ENCODE measurements at places on chromosomes 3 and 15.

DNA sequence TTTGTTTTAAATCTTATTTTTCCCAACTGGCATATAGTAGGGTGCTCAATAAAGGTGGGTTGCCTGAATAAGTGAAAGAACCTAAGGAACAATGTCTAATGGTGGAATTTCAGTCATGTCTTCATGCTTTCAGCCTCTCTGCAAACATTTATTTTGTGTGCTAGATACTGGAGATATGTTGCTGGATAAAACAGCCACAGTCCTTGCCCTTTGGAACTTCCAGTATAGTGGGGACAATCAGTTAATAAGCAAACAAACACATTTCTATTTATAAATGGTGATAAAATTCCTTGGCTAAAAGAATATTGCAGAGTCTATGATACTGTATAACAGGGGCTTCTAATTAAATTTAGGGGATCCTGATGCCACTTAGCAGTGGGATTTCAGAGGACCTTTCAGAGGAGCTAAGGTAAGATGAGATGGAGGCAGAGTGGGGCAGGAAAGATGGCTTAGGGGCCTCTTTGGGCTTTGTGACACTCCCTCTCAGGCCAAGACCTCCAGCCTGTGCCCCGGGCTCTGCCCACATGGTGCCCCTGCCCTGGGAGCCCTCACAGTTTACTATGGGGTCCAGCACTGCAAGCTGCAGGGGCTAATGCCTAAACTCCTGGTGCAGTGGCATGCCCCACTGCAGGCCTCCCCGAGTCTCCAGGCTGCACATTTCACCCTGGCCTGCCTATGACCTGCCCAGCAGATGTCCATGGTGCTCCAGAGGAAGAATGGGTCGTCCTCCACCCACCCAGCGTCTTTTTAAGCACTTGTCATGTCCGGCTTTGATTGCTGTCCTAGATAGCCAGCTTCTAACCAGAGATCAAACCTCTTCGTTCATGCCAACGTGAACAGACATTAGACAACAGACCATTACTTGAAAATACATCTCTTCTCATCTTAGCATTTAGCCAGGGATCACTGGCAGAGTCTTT lies 61.6 kb upstream of the PRR23C start:
- DNase-seq: no peak

GRCh38 chr3:104977719-104978118 lies 389.0 kb upstream of the ALCAM start:
- no peak for DNase-seq

DNA sequence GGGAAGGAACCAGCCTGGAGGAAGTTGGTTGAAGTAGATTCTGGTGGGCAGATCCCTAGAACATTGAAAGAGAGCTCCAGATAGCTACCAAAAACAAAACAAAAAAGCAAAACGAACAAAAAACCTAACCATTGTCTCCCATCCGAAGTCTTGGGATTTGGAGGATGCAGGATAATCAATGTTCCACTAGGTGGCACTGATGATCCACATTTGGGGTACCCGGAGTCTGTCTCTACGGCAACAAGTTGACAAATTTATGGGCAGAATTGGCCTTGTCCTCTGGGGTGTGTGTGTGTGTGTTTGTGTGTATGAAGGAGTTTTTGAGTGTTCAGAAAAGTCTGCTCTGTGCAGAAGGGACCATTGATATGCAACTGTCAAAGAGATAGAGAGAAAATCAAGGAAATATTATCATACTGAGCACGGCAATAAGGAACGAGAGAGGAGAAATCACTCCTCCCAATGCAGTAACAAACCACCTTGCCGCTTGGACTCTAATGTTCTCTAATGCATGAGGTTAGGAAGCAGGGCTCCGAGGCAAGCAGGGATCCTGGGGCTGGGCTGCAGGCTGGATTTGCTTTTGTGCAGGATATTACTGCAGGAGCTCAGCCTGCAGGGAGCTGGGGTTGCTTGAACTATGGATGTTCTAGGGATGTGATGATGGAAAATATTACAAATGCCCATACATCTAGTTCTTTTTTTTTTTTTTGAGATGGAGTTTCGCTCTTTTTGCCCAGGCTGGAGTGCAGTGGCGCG lies 59.8 kb upstream of the KLHL25 start:
- no peak for DNase-seq

GRCh38 chr15:32701863-32702262 lies 15.9 kb upstream of the GREM1 start:
- no peak for DNase-seq

DNA sequence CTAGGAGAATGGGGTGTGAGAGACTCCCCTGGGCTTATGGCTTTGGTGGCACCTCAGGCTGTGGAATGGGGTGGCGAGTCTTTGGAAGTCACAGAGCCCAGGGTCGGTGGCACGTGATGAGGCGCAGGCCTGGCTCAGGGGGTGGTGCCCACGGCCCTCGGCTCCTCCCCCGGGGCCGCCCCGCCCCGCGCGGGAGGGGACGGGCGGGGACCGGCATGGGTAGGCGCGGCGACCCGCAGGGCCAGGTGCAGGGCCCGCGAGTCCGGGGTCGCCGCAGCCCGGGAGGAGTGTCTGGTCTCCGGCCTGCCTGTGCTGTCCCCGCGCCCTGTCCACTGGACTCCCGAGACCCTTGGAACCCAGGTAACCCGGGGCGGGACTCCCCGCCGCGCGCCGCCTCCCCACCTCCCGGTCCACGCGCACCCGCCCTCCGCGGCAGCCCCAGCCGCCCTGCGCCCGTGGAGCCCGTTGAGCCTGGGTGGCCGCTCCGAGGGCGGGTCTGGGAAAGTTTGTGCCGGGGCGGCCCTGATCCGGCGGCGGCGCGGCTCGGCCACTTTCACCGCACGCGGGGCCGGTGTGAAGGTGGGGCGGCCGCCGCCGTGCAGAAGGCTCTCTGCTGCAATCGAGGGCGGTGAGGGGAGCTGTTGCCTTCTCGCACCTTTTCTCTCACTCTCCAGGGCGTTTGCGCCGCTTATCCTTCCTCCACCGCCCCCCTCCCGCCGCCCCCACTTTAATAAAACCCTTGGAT lies at the start of gene PAQR5:
Gene PAQR5, plus strand, starts transcription at position 216 of the 745 bp plus-strand sequence. CDS start 61,169 bp downstream, outside the sequence.
- DNase-seq: no peak

DNA sequence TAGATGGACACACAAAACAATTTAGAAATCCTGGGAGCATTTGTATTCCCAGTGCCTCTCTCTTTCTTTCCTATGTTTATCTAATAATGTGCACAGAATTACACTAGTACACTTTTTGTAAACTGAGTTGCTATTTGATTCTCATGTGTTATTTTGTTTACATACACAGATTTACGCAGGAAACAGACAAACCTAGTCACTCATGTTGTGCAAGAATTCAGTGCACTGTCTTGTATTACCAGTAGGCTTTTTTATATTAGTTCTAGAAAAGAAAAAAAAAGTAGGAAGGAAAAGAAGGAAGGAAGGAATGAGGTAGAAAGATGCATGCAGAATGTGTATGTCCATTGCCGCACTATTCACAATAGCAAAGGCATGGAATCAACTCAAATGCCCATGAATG lies 257.4 kb downstream of the AGBL1 start:
- no peak for DNase-seq

DNA sequence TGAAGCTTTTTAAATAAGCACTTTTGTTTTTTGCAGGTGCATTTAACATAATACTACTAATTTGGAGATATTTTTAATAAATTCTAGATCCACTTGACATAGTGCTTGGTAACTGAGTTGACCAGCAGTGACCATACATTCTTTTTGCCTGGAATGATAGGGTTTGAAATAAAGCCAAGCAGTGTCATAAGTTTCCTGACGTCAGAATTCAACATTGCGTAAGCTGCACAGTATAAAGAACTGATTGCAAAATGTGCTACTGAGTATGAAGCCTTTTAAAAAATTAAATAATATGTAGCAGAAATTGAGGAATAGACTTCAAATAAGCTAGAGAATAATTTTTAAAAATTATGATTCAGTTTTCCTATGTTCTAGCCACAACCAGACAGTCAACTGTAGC lies 454.6 kb upstream of the ARPP21 start:
- DNase-seq: no peak

GRCh38 chr3:95037927-95038326 lies 975.1 kb downstream of the NSUN3 start:
- DNase-seq: no peak

- no peak for DNase-seq
Observed at GRCh38 chr3:141326123-141326522, 42.2 kb upstream of the ZBTB38 start.

DNA sequence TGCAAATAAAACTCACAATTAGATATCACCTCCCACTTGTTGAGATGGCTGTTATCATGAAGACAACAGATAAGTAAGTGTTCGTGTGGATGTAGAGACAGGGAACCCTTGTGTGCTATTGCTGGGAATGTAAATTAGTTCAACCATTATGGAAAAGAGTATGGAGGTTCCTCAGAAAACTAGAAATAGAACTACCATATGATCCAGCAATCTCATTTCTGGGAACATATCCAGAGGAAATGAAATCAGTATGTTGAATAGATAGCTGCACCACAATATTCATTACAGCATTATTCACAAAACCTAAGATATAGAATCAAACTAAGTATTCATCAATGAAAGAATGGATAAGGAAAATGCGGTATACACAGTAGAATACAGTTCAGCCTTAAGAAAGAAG lies 418.7 kb upstream of the CNTN6 start:
- DNase-seq: no peak

GRCh38 chr3:52222319-52223221 lies 2.9 kb downstream of the TLR9 start:
- no peak for DNase-seq

- no peak for DNase-seq
Observed at GRCh38 chr3:170488802-170489201, 70.1 kb downstream of the CLDN11 start.

DNA sequence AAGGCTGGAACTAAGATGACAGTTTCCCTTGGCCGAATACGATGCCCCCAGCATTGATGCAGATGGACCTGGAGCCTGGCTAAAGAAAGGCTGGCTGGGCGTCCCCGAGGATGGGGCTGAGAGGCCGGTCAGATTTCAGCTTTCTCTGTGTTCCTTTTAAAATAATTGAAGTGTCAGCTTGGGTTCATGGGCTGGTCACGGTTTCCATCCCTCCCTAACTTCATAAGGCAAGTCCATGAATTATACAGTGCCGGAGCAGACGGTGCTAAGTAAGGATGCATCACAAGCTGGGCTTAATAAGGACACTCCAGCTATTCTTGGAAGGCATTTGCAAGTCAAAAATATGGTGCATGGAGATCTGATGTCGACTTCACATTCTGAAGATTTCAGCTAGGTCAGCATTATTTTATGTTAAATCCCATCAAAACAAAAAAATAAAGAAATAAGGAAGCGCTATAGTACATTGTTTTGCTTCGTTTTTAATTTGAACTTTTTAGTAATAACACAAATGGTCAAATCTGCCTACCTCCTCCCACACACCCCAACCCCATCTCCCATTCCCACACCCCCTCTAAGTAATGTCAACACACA lies 220.8 kb downstream of the RPLP1 start:
- DNase-seq: no peak

DNA sequence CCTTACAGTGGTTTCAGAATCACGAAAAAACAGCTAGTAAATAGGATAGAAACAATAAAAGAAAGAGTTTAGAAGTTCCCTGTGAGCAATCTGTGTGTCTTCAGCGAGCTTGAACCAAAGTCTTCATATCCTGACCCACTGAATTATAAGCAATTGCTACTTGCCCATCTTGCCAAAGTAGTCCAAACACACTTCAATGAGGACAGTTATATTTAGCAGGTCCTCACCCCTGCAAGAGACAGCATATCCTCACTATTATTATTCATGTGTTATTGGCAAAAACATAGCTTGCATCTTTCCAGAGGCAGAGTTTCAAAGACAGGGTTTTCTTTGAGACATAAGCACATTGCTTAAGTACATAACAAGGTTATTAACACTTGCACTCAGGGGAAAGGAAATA lies 77.8 kb downstream of the FEZF2 start:
- DNase-seq: no peak

GRCh38 chr15:77769700-77770099 lies 137.0 kb upstream of the LINGO1 start:
- no peak for DNase-seq

GRCh38 chr3:182487143-182487542 lies 306.2 kb upstream of the ATP11B start:
- no peak for DNase-seq

Measured in GM06990 (cell line).